ENCODE measurements at places on chromosomes 1 and 21. TPM values are rescaled to one million over a fixed set of nuclear protein-coding genes. Genes with fewer than 3 reads are reported as not detected.

DNA sequence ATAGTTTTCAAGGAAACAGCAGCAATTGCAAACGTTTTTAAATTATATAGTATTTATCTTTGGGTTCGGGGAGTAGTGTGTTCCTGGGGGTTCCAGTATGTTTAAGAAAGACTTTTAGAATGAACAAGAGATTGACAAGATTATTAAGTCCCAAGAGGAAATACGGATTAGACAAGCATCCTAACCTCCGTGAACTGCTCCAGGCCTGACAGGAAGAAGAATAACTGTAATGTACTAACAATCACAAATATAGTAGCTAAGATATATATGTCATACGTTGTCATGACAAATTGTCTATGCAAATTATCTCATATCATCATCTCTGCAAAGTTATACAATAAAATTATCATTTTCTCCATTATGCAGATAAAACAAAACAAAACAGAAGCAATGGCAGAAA, 1397.2 kb downstream of the MRPL39 start:
- H3K27ac ChIP-seq: no peak overlapping the region
- DNase-seq: no peak
- no peaks in the 10 kb centered on the region for H3K4me1 ChIP-seq
- H3K4me3 ChIP-seq: no peak overlapping the region
- no peaks in the 10 kb centered on the region for H3K36me3 ChIP-seq

DNA sequence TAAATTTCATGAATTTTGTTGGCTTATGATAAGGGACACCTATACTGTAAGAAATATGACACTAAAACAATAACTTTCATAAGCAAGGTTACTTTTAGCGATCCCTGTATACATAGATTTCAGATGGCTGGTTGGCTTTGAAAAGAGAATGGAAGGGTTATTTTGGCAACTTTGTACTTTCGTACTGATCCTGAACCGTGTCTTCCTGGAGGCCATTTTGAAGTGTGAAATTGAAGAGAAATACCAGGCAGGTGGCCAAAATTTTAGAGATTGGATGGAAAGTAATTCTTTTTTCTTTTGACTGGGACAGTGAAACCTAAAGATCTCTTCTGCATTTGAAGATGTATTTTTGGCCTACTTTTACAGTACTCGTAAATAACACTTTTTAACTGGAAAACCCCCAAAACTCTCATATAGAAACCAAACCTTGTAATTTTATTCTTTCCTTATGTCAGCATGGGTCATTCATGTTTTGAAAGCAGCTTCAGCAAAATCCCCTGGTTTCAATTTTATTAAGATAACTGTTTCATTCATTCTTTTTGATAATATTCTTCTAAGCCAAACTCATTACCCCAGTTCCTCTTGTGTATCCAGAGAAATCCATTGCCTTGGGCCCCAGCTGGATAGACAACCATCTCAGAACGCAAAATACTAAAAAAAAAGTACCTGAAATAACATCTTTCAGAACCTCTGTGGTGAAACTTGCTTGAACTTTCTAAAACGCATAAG, 38.4 kb upstream of the ZNF281 start:
- no peaks in the 10 kb centered on the region for H3K27me3 ChIP-seq
- H3K27ac ChIP-seq: peak overlapping the region; percentile 87
- H3K4me1 ChIP-seq: peaks cover 24% of the 10 kb centered on the region
- no peak for DNase-seq

GRCh38 chr21:25626757-25627156, 12.3 kb upstream of the JAM2 start:
- no peak overlapping the region for H3K4me3 ChIP-seq
- H3K27me3 ChIP-seq: no peaks in the 10 kb centered on the region
- H3K36me3 ChIP-seq: no peaks in the 10 kb centered on the region

Gene METTL18
- total RNA-seq: 12.0 TPM

DNA sequence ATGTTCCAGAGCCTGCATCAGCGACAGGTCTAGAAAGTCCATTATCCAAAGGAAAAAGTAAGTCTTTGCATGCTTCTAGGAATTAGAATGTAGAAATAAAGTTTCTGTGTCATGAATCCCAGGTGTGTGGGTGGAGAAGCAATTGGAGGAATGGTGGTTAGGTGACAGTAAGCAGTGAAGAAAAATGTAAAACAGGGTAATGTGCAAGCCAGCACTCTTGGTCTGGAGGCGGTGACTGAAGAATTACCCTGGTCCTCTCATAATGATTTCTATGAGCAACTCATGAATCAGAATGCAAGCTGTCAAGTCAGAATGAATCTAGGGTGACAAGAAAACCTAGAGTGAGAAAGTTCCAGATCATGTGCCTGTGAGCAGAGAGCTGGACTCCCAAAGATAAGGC, 33.6 kb downstream of the PLPPR4 start:
- DNase-seq: no peak
- no peaks in the 10 kb centered on the region for H3K4me1 ChIP-seq
- H3K27me3 ChIP-seq: no peaks in the 10 kb centered on the region
- no peak overlapping the region for H3K27ac ChIP-seq

- H3K27me3 ChIP-seq: peaks cover 58% of the 10 kb centered on the region
- no peak within 1 kb of the TSS for H3K27ac ChIP-seq
- H3K36me3 ChIP-seq: no peaks in the 10 kb centered on the region
- H3K4me1 ChIP-seq: peaks cover 5% of the 10 kb centered on the region
- peak within 1 kb of the TSS; percentile 48 for H3K4me3 ChIP-seq
Measured at GRCh38 chr1:109466452-109467300, at the start of gene SYPL2. SYPL2 (plus strand) TSS chr1:109466546; CDS start chr1:109466844, 298 bp downstream.

All from activated B cell treated with CpG ODN at 0.5 μM for 24 hours (primary cell).